ENCODE measurements at places on chromosomes 4 and X.

- DNase-seq = no peak
Observed at GRCh38 chrX:20042221-20042620, 51.4 kb upstream of the BCLAF3 start.

- DNase-seq = no peak
Observed at GRCh38 chr4:10115271-10115796, 1.3 kb downstream of the WDR1 start.

DNA sequence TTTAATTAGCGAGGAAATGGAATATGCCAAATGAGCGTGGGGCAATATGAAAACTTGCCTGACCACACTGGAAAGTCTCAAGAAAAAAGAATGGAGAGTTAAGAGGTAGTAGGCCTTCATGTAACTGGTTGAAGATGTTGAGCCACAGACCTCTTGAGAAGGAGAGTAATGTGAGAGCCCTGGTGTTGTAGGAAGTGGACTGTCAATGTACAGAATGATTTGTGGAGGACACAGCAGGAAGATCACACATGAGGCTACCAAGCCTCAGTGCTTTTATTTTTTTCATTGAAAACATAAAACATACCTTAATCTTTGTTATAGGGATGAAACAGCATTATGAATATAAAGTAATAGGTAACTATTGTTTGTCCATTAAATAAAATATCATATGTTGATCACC, 331.6 kb downstream of the UNC5C start:
- no peak for DNase-seq

- DNase-seq = no peak
Observed at GRCh38 chr4:150280081-150280895, 202.0 kb downstream of the DCLK2 start.

DNA sequence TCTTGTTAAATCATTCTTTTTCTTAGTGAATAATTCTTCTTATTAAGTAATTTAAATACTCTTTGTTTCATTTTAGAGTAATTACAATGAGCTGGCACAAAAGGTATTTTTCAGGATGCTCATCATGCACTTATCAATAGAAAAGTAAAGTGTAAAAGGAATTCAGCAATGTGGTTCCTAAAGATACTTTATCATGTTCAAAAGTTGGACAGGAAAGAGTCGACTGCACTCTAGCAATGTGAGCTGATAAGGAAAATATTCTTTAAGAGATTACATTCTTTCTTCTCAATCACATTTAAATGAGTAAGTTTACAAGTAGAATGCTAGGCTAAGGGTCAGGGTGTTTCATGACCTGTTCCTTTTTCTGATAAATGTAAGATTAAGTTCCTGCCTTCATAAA, 609.5 kb upstream of the FAM241A start:
- DNase-seq = no peak

GRCh38 chr4:8152865-8153257, 5.8 kb downstream of the ABLIM2 start:
- no peak for DNase-seq

GRCh38 chr4:67014592-67014991, 530.7 kb downstream of the CENPC start:
- DNase-seq = no peak

DNA sequence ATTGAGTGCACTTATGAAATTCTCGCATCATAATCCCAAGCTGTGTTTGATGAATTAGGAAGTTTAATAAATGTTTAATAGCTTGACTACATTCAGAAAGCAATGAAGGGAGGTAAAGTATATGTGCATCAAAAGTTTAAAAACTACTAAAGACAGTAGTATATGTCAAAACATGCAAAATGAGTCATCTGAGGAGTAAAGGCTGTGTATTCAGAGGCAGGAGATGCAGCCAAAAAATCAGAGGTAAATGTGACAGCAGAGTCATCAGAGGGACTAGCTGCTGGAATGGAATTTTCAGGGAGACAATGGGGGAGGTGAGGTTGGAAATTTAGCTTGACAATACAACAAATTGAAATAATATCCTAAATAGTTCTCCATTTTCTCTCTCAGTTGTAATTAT, 127.0 kb upstream of the FUNDC1 start:
- no peak for DNase-seq

DNA sequence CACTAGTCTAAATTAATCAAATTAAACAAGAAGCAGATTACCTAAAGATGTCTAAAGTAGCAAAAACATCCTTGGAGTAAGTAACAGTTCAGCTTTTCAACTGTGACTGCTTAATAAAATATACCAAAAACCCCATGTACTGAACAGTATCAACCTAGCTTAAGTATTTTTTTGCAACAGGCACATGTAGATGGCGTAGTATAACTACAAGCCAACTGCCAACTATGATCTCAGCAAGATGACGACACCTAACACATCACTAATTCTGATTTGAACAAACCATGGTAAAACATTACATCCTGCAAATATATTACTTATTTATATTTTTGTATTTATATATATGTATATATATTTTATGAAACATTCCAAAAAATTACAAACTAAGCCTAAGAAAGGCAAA, 24.5 kb downstream of the DHX15 start:
- no peak for DNase-seq

- DNase-seq = no peak
Observed at GRCh38 chrX:20059467-20060128, 57.1 kb downstream of the MAP7D2 start.

DNA sequence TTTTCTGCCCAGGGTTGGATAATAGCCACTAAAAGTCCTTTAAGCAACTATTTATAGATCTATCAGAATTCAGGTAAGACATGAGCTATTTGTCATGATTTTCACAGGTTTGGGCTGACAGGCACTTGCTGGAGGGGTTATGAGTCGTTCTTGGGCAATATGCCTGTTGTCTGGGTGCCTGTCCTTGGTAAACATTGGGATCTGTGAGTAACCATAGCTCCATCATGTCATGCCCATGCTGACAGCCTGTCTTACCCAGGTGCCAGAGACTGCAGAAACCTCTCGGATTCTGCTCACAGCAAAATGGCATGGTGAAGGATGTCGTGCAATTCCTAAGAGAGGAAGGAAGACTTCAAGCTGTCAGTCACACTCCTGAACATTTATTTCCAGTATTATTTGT, 116.0 kb upstream of the PUDP start:
- no peak for DNase-seq

GRCh38 chr4:149370785-149371420, 444.7 kb downstream of the IQCM start:
- DNase-seq = no peak

- no peak for DNase-seq
Observed at GRCh38 chr4:87465739-87466366, 43.5 kb downstream of the NUDT9 start.

GRCh38 chr4:185713731-185714130, 98.3 kb downstream of the SORBS2 start:
- no peak for DNase-seq

DNA sequence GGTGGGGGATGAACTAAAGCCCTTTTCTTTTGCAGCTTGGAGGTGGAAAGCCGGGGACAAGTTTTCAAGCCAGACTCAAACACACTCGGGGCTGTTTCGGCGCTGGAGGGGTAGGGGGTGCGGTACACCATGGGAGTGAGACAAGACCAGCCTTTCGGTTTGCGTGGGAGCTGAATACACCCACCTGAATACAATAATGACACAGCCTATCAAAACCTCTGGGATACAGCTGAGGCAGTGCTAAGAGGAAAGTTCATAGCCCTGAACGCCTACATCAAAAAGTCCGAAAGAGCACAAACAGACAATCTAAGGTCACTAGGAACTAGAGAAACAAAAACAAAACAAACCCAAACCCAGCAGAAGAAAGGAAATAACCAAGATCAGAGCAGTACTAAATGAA, 163.3 kb downstream of the ATRX start:
- no peak for DNase-seq

- DNase-seq = no peak
Observed at GRCh38 chrX:13440176-13440575, 120.3 kb upstream of the ATXN3L start.

- DNase-seq = no peak
Observed at GRCh38 chr4:24146127-24146526, 256.3 kb upstream of the PPARGC1A start.

DNA sequence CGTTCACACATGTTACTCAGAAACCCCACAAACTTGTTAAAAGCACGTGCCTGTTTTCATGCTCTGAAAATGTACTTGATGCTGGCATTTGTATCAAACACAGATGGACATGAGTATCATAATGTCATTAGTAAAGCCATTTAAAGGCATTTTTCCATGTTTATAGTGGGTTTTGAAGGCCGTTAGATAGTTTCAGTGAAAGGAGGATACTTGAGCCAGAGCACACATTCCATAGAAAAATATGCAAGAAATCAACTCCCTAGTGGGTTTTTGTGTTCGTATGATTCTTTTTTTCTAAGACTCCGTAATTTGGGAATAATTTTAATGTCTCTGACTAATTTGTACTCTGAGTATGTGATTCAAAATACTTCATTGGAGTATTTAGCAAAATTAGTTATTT, 216.2 kb upstream of the BMP3 start:
- DNase-seq = no peak

DNA sequence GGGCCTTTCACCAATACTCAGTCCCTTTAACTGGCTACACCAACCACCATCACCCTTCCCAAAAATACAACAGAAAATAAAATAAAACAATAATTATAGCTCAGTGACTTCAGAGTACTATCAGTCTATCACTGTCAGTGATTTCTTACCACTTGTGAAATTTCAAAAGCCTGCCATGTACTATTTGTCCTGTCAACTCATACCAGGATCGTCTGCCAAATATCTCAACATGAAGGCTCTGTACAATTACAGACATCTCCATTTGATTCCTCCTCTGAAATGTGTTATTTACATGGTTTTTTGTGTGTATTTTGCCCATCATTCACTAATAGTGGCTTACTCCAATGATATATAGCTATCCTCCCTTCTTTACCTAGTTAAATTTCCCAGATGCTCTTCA, 772.0 kb downstream of the IL1RAPL1 start:
- DNase-seq = no peak

DNA sequence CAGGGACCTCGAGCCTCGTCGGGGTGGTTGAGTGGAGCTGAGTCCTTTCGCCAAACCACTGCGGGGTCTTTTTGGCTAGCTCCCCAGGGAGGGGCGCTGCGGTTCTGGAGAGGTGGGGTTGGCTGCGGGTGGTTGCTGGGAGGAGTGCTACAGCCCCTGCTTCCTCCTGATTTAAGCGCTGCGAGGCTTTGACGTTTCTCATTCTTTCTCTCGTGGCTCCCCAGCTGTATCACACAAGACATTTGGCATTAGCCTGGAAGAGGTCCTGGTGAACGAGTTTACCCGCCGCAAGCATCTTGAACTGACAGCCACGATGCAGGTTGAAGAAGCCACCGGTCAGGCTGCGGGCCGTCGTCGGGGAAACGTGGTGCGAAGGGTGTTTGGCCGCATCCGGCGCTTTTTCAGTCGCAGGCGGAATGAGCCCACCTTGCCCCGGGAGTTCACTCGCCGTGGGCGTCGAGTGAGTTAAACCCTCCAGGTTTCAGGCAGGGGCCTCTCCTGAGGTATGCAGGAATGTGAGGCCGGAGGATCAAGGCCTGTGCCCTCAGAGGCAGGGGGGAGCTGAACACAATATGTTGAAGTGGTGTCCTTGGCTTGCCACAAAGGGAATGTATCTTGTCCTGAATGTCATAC, 25.5 kb downstream of the ARHGAP36 start:
- DNase-seq = no peak

DNA sequence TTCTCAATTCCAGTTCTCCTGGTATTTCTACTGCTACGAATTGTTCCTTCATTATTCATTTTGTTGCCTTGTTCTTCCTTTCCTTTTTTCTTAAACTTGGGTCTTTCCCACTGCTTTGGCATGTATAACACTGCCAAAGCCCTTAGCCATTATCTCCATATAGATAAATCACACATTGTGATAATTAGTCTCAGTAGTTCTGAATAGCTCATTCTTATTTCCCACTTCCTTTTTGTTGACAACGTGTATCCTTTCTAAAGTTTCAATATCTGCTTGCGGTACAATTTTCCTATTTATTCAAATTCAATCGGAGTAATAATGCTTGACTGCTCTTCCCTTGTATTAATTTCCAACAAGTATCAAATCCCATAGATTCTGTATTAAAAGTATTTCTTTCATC, 14.5 kb upstream of the CAMK2D start:
- DNase-seq = no peak

- DNase-seq = peak; percentile 17
Observed at GRCh38 chr4:26330186-26330787, 9.5 kb downstream of the RBPJ start.

GRCh38 chr4:125344198-125344597, 29.4 kb downstream of the FAT4 start:
- no peak for DNase-seq

DNA sequence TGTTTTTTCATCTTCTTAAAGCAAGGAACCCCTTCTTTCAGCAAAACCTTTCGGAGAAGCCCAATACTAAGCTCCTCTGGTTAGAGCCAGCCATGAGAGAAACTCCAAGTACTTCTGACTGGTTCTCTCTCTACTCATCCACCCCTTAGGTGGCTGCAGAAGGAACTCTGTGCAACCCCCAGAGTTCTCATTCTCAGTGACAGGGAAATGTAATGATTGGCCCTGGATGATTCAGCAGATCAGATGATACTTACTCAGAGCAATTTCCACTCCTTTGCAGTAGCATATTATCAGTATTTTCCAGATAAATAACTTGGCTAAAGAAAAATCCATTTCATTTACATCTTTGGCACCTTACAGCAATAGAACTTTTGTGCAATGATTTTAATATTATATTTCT, 3.2 kb downstream of the SPP1 start:
- DNase-seq = no peak

- DNase-seq = no peak
Observed at GRCh38 chr4:26873391-26874026, 12.9 kb downstream of the STIM2 start.

DNA sequence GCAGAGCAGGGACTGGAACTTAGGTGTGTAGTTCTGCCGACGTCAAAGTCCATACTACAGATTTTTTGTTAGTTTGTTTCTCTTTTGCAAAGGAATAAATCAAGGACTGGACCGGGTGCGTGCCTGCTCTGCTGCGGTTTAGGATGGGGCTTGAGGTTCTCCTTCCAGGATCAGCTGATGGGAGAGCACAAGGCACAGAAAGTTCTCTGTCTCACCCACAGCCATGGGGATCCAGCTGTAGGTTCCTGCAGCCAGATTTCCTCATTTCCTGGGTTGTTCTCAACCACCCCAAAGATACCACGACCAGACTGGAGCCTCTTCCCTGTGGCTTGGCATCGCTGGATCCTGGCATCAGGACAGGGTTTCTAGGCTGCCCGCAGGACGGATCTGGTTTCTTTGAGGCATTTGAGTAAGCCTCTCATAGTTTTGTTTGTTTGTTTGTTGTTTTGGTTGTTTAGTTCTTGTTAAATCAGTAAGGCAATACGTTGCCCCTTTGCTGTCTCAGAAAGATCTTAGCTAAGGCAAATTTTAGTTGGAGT, 789 bp upstream of the SRPX start:
- DNase-seq = no peak

All from cerebellar nuclear complex (tissue), 1 donor.